ENCODE measurements at places on chromosomes 4 and X. TPM values are rescaled to one million over a fixed set of nuclear protein-coding genes. Genes with fewer than 3 reads are reported as not detected.

GRCh38 chrX:130079824-130080406 is 30.4 kb downstream of the ELF4 start:
- peak; percentile 55 for DNase-seq

DNA sequence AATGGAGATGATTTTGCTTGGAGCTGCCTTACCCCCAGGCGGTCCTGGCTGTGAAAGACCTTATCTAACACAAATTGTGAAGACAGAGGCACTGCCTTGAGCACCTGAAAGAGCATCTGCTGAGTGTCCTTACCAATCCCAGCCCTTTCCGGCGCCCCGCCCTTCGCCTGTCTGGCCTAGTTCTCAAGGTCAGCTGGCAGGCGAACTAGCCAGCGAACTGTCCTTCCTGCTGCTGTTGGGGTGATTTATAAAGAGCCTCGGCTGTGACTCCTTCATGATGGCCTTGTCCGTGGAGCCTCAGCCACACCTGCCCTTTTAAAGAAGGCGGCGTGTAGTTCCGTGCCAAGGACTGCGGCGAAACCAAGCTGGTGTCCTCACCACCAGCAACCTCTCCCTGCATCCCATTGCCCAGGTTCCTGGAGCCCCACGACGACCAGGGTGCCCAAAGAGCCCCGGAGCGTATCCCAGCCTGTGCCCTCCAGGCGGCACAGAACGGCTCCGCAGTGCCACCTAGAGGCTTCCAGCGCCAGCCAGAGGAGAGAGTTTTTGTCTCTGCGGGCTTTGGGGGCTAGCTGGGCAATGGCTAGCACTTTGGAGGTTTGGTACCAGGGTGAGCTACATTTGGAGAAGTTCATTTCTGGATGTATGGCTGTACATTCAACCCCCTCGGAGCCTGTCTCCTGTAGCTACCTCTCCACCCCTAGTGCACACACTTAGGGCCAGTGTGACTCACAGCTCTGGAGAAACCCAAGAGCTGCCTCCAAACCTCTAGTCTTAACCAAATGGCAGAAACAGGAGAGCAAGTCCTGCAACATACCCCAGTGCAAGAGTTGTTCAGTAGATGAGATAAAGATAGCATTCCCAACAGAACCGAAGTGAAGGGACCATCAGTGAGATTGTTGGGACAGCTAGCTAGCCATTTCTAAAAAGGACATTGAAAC is 36.8 kb upstream of the VMA21 start:
- peak; percentile 41 for DNase-seq

DNA sequence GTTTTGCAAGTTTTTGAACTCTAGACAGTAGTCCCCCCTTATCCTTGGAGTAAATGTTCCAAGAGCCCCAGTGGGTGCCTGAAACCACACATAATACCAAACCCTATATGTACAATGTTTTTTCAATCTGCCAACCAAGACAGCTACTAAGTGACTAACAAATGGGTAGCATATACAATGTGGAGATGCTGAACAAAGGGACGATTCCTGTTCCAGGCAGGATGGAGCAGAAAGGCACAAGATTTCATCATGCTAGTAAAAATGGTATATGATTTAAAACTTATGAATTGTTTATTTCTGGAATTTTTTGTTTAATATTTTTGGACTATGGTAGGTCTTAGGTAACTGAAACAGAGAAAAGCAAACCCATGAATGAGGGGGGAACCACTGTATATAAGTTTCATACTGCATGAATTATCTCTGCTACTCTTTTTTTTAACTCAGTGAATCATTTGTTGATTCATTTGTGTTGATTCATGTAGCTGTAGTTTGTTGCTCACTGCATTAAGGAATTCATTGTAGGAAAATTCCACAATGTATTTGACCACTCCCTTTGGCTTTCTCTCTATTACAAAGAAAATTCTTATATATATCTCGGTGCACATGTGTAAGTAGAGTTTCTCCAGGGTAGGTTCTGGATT is 21.9 kb upstream of the ANXA3 start:
- no peak for DNase-seq

GRCh38 chr4:184473499-184474262 is 669 bp downstream of the IRF2 start:
- peak; percentile 74 for DNase-seq

DNA sequence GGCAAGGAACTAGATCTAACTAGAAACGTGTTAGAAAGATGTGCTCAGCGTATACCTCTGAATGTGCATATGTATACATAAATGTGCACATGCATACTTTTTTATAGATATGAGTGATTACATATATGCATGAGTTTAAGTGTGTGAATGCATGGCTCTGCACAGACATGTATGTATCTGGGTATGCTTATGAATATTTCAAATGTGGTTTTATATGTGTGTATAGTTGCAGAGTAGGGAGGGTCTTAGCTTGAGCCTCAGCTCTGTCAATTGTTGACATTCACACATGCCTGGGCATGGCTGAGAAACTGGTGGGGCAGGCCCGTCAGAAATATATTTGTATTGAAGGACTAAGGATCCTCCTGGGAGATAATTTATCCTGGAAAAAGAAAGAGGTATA is 31.1 kb downstream of the RAP2C start:
- no peak for DNase-seq

DNA sequence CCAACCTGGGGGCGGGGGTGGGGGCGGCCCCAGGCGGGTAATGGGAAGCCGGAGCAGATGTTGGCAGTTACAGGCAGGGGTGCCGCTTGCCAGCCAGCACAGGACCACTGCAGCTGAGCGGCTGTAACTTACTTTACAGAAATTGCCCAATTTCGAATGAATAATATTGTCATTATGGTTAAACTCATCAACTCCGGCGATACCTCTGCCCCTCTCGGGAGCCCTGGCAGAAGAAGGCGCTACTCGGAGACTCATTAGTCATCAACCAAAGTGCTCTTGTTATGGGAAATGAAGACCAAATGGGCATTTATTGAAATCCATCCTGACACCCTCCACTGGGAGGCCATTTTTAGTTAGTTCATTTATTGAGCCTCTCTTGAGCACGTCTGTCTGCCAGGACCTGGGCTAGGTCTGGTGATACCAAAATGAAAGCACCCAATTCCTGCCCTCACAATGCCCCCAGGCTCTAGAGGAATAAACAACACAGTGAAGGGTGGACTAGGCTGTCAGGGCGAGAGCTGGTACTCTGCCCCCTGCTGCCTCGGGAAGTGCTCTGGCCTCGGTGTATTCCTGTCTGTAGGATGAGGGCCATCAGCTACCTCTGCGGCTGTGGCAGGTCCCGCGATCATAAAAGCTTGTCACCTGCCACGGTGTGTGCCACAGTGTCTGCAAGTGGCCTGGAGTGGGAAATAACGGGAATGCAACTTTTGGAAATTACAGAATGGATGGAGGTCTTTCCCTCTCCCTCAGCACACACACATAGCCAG is 159.1 kb upstream of the PSAPL1 start:
- no peak for DNase-seq

DNA sequence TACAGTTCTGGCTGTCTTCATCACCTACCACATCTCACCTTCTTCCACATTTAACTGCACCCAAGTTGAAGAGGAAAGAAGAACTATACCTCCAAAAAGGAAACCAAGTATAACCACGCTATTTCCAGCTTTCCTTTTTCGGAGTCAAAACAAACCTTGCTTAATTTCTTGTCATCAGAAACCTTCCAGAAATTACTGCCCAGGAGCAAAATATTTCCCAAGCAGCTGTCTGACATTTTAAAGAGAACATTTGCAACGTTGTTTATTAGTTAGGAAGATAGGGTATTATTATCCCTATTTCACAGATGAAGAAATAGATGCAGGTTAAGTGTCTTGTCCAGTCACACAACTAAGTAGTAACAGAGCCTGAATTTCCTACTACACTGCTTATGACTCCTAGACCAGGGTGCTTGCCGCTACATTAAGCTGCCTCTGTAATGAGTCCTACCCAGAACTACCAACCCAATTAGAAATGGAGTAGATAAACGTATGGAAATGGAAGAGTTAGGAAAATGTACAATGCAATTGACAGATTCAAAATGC is 2.2 kb upstream of the ACSL4 start:
- no peak for DNase-seq

GRCh38 chr4:5905714-5906113 is 12.8 kb upstream of the CRMP1 start:
- no peak for DNase-seq

DNA sequence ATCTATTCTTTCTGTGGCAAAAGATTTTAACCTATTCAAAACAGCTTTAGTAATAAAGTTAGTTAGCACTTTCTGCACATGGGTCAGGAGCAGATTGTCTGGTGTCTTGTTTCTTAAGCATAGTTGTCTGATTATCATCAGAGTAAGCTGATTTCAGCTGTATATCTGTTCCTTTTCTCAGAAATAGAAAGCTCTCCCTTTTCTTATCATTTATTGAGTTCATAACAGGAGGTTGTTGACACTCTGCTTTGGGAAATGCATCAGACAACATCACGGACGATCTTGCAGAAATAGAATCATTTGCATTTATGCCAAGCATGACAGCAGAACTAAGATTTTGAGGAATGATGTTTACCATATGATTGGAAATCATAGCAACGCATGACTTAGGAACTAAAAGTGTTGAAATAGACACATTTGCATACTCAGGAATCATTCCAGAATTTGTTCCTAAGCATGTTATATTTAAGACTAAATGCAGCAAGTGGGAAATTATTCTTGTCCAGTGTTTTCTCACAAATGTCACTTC is 66.7 kb downstream of the RBMX2 start:
- no peak for DNase-seq

DNA sequence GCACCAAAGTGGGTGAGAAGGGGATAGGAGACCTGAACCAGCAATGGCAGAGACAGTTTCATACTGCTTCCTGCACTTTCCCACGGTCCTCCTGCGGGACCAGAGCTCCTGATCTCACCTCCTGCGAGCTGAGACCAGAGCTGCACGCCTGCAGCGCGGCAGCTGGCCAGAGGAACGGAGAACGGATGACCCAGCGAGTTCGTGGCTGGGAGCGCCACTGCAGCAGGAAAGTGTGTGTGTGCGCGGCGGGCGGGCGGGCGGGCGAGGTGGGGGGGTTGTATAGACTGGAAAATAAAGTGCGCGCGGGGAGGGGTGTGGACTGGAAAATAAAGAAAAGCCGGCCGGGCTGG is 16.5 kb downstream of the MCF2 start:
- no peak for DNase-seq

- no peak for DNase-seq
These were observed 28.5 kb downstream of the PHEX start for GRCh38 chrX:22060415-22061280.

GRCh38 chrX:154739952-154740465 is 10.9 kb downstream of the GAB3 start:
- no peak for DNase-seq

- no peak for DNase-seq
These were observed 1588.9 kb upstream of the PCDH7 start for GRCh38 chr4:29131304-29131703.

- no peak for DNase-seq
These were observed 37.2 kb upstream of the ANK2 start for GRCh38 chr4:113012122-113012725.

DNA sequence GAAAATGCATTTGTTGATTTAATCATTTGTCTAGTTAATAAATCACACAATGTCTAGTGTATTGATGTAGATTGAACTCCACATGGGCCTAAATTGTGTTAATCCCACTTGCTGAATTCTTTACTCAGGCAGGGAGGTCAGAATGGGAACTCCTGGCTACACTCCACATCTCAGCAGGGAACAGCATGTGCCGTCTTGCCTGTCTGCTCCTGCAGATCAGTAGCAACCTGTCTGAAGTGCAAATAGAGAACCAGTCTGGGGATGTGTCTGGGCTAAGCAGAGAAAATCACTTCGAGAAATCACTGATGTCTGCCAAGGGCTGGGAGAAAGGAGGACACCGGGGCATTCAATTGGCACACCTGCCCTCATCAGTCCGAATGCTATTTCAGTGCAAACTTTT is 16.5 kb upstream of the MXRA5 start:
- DNase-seq: no peak

GRCh38 chrX:41352329-41352838 is 18.4 kb downstream of the DDX3X start:
- DNase-seq: no peak

DNA sequence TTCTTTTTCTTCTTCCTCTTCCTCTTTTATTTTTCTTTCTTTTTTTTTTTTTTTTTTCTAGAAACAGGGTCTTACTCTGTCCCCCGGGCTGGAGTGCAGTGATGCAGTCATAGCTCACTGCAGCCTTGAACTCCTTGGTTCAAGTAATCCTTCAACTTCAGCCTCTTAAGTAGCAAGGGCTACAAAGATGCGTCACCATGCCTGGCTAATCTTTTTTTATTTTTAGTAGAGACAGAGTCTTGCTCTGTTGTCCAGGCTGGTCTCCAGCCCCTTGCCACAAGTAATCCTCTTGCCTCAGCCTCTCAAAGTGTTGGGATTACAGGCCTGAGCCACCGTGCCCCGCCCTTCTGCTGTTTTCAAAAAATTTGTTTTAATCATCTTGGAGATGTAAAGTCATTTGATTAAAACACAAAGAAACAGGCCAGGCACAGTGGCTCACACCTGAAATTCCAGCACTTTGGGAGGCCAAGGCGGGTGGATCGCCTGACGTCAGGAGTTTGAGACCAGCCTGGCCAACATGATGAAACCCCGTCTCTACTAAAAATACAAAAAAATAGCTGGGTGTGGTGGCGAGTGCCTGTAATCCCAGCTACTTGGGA is 28.1 kb downstream of the SYNPO2 start:
- no peak for DNase-seq

GRCh38 chrX:145464650-145465049 is 217.3 kb downstream of the SPANXN1 start:
- no peak for DNase-seq

GRCh38 chr4:104906276-104906675 is 240.4 kb upstream of the TET2 start:
- peak; percentile 40 for DNase-seq

GRCh38 chr4:82437285-82438005 is 7.1 kb downstream of the ENOPH1 start:
- no peak for DNase-seq

DNA sequence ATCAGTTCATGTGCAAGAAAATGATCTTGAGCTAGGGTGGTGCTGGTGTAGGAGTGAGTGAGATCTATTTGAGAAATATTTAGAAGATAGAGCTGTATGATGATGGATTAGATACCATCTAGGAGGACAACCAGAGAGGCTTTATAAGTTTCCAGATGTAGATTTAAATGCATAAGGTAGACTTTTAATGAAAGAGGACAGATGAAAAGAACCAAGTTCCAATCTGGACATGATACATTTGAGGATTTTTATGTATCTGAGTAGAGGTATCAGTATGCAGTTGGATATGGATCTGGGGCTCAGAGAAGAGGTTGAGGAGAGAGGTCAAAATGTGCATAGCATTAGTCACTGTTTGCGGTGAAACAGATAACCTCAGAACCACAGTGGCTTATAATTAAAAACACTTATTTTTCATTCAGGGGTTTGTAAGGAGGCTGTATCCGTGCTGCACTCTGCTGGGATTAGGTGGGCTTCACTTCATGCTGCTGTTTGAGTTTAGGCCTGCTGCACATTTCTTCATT is 348.7 kb downstream of the BMPR1B start:
- DNase-seq: no peak

GRCh38 chr4:183826461-183826860 is 78.6 kb upstream of the STOX2 start:
- no peak for DNase-seq

- DNase-seq: no peak
These were observed 1.7 kb upstream of the CXCR3 start for GRCh38 chrX:71619986-71620385.

- DNase-seq: peak; percentile 67
These were observed 106.9 kb downstream of the FAM53A start for GRCh38 chr4:1576961-1577821.

PPP1R2C gene
- polyA plus RNA-seq: not detected

MUC7 gene
- not detected for polyA plus RNA-seq

CXCL11 gene
- polyA plus RNA-seq: not detected

GJB1 gene
- polyA plus RNA-seq: 59.0 TPM

TBC1D8B gene
- 3.5 TPM for polyA plus RNA-seq

GALNT7 gene
- polyA plus RNA-seq: 3.8 TPM

KLB gene
- polyA plus RNA-seq: 0.41 TPM

UGT2B10 gene
- not detected for polyA plus RNA-seq

PNMA5 gene
- not detected for polyA plus RNA-seq

Measured in kidney (tissue), 22 donors.